Fibroblast of the aortic adventitia (primary cell): ENCODE measurements at places on chromosomes 4 and X. TPM values are rescaled to one million over a fixed set of nuclear protein-coding genes. Genes with fewer than 3 reads are reported as not detected.

FAM53A gene
- total RNA-seq = 1.6 and 2.5 TPM in 2 replicates

DNA sequence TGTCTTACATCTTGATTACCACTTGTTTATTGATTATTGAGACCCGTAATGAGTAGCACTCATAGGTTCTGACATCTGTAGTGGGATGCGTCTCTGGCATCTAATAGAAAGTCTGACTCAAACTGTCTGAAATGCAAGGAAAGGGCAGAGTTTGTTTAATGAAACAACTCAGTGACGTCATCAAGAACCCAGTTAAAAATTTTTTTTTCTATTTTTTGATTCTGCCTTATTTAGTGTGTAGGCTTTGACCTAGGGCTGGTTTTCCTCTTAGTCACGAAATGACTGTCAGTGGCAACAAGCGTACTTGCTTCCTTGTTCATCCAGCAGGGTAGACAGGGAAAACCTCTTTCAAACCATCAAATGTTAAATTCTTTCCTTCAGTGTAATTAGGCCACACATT lies 3.1 kb upstream of the CDKL5 start:
- DNase-seq = peak; percentile 68

DNA sequence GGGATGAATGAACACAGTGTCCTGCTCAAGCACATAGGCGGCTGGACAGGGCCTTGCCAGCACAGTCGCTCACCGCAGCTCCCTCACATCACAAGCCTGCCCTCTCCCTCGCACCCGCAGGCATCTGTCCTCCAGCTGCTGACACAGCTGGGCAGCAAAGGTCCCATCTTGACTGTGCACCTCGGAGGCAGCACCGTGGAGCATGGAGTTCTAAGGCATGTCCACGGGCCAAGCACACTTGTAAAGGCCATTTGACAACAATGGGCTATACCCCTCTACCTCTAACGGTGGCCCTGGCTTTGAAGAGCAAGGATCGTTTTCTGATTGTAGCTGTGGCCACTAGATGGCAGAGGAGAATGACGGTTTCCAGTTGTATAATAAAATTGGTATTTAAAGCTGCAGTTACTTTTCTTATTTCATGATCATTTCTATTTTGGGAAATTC lies 53.8 kb downstream of the APLN start:
- peak; percentile 43 for DNase-seq

DNA sequence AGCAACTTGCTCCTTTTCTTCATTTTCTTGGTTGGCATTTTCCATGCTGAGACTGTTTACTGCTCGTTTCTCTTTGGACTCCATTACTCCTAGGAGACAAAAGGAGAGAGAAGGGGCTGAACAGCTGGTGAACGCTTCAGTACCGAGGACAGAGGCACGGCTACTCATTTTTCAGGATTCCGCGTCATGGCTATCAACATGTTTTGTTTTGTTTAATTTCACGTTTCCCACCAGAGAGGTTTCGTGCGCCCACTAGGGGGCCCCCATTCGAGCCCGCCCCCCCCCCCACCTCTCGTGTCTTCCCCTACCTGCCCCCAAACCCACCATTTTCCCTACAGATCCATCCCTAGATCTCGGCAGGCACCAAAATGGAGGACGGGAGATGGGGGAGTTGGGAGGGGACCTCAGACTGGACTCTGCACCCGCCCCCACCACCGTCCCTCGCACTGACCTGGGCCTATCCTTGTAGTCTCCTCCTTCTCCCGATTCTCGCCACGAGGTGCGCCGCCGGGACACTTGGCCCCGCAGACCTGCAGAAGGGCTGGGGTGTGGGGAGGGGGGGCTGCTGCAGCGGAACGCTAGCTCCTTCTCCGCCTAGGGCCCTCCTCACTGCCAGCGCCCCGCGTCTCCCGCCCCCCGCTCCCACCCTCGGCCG lies 653 bp downstream of the BEX1 start:
- peak; percentile 39 for DNase-seq

HSD17B13 gene
- 0.18 TPM in 1 of 2 replicates, not detected in the other for total RNA-seq

- DNase-seq = no peak
Measured at GRCh38 chr4:124386648-124387047, 325.9 kb downstream of the ANKRD50 start.

DNA sequence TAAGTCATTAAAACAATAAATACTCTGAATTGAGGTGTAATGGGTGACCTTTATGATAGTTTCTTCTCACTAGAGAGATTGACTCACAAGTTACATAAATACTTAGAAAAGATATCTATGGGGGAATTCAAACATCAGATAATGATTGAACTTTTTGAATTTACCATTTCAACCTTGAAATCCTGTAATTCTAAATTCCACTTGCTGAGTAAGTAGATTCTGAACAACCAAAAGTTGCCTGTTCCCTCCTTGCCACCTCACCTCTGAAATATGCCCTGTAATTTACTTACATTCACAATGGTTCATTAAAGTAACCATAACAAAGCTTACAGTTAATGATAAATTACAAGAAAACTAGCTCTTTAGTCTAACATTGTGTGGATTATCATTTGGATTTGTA lies 43.3 kb upstream of the SLC39A8 start:
- peak; percentile 6 for DNase-seq

ENPP6 gene
- 0.18 TPM in 1 of 2 replicates, not detected in the other for total RNA-seq

RHOH gene
- total RNA-seq = not detected in 2 replicates

DNA sequence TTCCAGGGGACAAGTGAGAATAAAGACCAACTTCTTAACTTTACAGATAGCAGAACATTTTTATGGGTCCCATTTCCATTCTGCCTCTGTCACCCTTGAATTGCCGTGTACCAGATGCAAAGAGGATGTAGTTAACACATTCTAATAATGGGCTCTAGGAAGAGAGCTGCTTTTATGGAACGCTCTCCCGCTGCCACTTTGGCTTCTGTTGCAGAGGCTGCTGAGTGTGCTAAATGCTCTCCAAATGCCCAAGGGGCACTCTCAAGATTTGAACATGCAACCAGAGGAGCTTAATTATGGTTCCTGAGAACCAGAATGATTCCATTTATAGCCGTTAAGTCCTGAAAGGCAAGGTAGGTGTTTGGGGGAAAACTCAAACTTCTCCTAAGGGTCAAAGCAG lies 28.1 kb upstream of the GPC3 start:
- no peak for DNase-seq

KIT gene
- total RNA-seq = 0.49 and 2.7 TPM in 2 replicates

DNA sequence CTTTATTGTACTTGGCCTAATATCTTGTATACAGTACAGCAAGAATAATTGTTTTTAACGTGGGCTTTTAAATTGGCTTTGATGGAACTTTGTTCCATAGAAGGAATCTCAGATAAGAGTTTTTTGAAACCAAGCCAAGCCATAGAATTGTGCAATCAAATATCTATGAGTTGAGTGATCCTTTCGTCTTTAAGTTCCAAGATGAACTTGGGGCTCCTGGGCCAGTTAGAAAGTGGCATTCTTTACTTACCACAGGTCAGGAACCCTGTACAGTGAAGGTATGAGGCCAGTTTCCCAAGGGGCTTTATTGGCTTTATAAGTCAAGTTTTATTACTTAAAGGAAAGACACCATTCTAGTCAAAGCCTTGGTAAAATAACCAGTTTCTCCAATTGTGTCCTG lies 2104.2 kb downstream of the PCDH7 start:
- peak; percentile 74 for DNase-seq

IL13RA2 gene
- total RNA-seq = 21.8 and 213 TPM in 2 replicates

DNA sequence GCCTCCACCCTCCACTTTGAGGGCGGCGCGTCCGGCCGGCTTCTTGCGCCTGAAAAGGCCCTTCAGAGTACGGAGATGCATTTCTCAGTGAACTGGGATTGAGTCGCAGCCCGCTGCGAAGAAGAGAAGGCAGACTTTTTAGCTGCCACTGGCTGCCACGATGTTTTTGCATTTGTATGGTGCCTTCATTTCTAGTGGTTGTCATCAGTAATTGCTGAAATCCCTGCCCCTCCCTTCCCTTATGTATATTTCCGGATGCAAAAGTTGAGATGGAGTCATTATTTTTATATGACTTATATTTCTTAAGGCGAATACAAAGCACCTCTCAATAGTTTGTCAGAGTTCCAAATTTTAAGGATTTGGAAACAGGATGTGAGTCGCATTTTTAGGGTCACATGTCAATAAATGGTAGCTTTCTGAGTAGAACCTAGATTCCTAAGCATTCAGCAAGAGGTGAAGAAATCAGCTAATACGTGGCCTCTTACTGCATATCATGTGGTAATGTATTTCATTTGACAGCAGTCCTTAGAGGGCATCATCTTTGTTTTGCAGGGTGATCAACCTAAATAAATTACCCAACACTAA lies 658 bp downstream of the ATP6AP2 start:
- DNase-seq = peak; percentile 15

KLKB1 gene
- 0.18 TPM in 1 of 2 replicates, not detected in the other for total RNA-seq

GRCh38 chrX:17792826-17793225 lies 55.5 kb downstream of the SCML1 start:
- no peak for DNase-seq

- DNase-seq = no peak
Measured at GRCh38 chr4:751676-752075, 46.0 kb downstream of the PCGF3 start.

NEUROG2 gene
- not detected in 2 replicates for total RNA-seq
